ENCODE measurements at places on chromosomes 13 and 19. TPM values are rescaled to one million over a fixed set of nuclear protein-coding genes. Genes with fewer than 3 reads are reported as not detected.

CD209 gene
- total RNA-seq: not detected

NOVA2 gene
- 0.22 TPM for total RNA-seq

ADGRE1 gene
- total RNA-seq: not detected

- DNase-seq: peak; percentile 96
Observed at GRCh38 chr13:32315238-32316027, at the start of the genes BRCA2 and ZAR1L. BRCA2 (plus strand) TSS chr13:32315508; CDS start chr13:32316461, 953 bp downstream. ZAR1L (minus strand) TSS chr13:32315363; CDS start chr13:32311925, 3,438 bp downstream.

- no peak for DNase-seq
Observed at GRCh38 chr13:41700790-41701310, 243.5 kb downstream of the RGCC start.

DNA sequence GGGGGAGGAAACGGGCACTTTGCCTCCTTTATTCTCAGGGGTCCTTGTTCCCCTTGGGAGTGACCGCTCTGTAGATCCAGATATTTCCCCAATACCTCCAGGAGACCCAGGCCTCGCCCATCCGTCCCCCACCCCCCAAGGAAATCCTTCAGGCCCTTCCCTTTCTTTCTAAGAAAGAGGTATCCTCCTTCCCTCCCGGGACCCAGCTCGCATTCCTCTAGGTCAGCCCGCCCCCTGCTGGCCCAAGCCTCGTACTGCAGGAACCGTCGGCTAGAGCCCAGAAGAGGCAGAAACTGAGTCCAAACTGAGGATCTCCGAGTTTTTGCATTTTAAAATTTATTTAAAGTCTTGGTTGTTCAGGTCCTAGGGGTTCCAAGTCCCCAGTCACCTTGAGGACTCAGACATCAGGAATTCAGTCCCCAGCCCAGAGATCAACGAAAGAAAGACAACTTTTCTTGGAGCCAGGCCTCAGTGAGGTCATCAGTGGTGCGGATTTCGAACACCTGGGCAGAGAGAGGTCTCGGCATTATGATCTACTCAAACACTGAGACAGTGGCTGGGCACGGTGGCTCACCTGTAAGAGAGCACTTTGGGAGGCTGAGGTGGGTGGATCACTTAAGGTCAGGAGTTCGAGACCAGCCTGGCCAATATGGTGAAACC is 7.5 kb upstream of the LRFN1 start:
- DNase-seq: no peak

DNA sequence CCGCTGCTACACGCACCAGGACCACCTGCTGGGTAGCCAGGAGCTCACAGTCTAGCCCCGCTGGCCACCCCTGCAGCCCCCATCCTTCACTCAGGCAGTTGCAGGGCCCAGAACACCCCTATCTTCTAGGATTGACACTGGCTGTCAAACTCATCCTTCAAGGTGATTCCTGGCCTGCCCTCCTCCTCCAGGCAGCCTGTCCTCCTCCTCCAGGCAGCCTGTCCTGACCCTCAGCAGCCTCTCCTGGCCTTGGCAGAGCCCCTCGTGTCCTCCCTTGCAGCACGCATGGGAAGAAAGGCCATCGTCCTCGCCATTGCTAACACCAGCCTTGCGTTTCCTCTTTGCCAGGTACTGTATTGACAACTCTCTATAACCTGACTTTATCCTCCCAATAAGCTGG is 3.8 kb upstream of the EPS8L1 start:
- DNase-seq: no peak
